ENCODE measurements at places on chromosomes 7 and 10.

DNA sequence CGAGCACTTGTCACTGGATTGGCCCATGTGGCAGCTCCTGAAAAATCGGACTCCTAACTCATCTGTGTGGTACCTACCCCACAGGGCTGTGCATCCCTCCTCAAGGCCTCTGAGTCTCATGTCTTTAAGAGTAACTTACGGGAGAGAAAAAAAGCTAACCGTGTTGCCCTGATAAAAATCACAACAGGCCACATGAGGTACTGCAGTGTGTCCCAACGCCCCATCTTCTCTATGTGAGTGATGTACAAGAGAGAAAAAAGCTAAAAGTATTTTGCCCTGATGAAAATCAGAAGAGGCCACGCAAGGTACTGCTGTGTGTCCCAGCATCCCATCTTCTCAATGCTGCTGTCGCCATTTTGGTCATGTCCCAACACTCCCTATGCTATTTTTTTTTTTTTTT is 41.2 kb upstream of the ADRB1 start:
- DNase-seq = no peak

- DNase-seq = no peak
These were observed 220.0 kb upstream of the DPP6 start for GRCh38 chr7:153832160-153832559.

DNA sequence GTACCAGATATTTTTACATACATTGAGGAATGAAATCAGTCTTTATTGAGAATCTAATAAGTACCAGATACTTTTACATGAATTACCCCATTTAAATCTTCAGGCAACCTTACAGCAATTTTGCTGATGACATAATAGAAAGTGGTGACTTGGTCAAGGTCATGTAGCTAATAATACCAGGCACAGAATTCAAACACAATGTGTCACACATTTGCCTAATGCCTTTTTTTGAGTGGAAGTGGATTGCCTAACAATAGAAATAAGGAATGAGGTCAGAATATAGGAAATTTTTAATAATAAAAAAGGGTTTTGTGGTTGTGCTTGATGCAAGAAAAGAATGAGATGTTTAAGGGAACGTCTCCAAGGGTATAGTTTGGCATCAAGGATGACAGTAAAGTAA is 466.6 kb upstream of the IGFBP3 start:
- no peak for DNase-seq

DNA sequence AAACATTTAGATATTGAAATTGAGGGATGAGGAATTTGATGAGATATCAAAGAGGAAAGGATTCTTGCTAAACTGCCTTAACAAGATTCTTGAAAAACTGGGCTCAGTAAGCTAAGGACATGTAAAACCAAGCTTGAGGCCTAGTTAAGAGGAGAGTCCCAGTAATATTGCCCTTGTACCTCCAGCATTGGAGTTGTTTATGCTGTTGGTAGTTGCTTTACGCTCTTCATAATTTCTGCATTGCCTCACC is 156.1 kb upstream of the TRIM24 start:
- no peak for DNase-seq

DNA sequence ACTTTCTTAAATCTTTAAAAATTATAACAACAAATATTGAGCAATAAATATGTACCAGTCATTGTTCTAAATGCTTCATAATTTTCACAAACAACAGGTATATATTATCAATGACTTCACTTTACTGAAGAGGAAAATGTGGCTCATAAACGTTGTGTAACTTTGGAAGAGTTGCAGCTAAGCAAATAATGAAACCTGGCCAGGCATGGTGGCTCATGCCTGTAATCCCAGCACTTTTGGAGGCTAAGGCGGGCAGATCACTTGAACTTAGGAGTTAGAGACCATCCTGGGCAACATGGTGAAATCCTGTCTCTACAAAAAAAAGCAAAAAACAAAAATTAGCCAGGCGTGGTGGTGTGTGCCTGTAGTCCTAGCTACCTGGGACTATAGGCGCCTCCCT is 71.9 kb upstream of the AMPH start:
- no peak for DNase-seq

DNA sequence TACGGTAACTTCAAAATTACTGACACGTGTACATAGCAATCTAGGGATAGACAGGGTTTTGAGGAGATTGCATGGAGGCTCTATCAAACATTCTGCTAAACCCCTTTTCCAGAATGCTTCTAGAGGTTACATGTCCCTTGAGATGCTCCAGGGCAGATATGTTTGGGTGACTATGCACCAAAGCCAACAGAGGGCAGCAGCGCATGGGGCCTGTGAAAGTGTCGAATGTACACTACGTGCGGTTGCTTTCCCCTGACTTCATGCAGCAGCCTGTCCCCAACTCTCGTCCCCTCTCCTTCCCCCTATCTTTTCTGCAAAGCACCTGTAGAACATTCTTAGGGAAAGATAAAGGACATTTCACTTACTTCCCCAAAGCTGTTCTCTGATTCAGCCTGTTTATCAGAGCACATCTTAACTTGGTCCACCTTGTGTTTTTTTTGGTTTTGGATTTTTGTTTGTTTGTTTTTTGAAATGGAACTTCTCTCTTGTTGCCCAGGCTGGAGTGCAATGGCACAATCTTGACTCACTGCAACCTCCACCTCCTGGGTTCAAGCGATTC is 90.2 kb downstream of the UBE3C start:
- DNase-seq = no peak

GRCh38 chr10:22537810-22538209 is 176.6 kb downstream of the PIP4K2A start:
- no peak for DNase-seq

DNA sequence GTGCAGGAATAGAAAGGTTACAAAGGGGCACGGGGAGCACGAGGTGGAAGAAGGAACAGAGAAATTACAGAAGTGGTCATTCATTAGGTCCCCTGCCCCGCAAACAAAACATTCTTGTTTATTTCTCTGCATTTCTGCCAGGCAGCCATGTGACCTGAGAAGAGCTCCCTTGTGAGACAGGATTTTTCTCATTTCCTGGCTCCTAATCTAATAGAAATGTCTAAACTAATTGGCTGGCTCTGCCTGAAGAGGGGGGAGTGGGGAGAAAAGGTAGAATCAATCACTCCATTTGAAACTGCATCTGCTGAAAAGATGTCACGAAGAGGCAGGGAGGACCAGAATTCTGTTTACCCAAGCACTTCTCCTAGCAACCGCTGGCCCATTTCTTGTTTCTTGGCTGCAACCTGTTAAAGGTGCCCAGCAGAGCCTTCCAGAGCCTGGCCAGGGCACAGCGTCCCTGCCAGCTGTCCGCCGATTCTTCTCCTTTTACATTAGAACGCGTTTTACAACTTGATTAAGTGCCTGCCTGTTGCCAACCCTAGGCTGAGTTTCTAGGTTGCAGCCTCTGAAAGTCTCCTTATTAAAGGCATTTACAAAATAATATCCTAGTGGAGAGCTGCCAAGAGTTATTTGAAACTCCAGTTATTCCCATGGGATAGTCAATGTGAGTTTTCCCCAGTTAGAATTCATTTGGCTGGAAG is 1227.6 kb downstream of the TYW1 start:
- peak; percentile 70 for DNase-seq

DNA sequence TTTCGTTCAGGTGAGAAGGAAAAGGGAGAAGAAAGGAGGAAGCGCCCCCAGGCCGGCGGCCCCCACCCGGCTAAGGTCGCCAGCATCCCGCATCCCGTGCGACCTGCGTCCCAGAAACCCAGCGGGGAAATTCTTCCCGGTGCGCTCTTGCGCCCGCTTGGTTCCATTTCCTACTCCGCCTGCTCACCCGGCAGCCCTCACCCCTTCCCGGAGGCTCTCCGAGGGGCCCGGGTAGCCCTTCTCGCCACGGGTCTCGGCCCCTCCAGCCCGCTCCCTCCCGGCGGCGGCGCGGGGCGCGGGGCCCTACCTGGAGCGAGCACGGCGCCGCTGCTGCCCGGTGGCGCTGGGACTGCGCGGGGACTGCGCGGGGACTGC is at the start of gene PRKCQ:
Gene PRKCQ, minus strand, starts transcription at position 373 of the 375 bp plus-strand sequence. CDS start 65,141 bp downstream, outside the sequence.
- DNase-seq = no peak

GRCh38 chr10:15084502-15084922 is 4.1 kb downstream of the ACBD7 start:
- DNase-seq = peak; percentile 20

- DNase-seq = no peak
These were observed 27.1 kb downstream of the CD36 start for GRCh38 chr7:80665526-80665925.

DNA sequence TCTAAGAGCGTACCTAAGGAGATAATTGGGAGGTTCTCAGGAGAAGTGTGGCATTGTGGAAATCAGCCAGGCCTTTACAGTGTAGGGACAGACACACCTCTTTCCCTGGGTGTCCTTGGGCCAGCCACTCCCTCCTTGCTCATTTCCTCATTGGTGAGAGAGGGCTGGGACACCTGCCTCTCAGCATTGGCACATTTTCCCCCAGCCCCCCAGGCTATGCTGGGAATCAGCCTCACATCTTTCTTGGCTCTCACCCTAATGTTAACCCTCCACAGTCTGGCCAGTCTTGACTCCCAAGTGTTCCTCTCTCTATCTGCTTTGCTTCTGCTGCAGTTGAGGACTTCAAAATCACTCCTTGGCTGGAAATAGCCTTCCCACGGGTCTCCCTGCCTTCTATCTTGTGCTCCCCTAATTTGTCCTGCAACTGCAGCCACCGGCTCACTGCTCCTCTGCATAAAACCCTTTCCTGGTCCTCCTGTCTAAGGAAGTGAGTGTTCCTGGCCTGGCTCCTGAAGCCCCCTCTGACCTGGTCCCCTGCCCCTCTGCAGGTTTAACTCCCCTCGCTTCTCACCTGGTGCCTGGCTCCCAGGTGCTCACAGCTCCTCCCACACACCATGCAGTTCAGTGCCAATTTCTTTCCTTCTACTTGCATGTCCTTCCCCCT is 15.8 kb downstream of the TBXAS1 start:
- no peak for DNase-seq

DNA sequence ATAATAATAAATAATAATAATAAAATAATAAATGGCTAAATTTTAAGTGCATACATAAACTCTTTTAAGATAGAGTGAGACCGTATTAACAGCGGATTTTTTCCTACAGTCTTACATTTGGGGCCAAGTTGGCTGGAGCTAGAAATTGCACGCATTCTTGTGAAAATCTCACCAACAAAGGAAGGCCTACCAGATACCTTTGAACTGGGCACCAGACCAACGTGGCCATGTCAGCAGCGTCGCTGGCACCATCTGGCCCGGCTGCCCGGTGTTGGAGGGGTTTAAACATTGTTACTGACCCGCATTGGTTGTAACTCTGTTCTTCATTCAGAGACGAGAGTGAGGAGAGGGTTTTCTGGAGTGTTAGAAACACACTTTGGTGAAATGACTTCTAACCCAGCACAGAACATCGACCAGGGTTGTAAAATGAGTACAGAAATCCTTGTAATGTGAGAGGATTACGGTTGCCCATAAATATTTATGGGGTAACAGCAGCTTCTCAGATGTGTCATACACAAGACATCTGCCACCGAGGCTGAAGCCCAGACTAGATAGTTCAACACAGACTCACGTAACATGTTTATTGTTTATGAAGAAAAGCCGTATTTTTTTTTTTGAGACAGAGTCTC is 34.6 kb upstream of the UNCX start:
- DNase-seq = no peak

Data from anterior cingulate cortex (tissue), 58 donors.